Stimulated activated memory B cell treated with anti-CD40 and anti-IgM and Interleukin-4, amounts not matched to agents 10 μg/mL and 1 μg/mL and 100 μg/mL, for 72 hours (primary cell): ENCODE measurements at places on chromosomes 7 and 10.

- no peak for ATAC-seq
Observed at GRCh38 chr10:23055424-23056185, 39.8 kb upstream of the MSRB2 start.

DNA sequence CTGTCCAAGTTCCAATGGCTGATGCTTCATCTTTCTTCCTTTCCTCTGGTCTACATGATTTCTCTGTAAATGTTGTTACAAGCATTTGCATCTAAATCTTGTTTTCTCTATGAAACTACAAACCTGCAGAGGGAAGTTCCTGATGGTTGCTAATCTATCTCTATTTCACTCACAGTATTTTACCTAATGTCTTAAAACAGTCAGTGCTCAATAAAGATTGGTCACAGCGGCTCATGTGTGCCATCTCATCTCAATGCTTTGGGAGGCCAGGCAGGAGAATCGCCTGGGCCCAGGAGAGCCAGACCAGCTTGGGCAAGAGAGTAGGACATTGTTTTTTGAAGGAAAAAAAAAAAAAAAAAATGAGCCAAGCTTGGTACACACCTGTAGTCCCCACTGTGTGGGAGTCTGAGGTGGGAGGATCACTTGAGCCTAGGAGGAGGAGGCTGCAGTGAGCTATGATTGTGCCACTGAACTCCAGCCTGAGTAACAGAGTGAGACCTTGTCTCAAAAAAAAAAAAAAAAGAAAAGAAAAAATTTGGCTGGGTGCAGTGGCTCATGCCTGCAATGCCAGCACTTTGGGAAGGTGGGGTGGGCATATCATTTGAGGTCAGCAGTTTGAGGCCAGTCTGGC, 71.3 kb upstream of the ARMC3 start:
- ATAC-seq: no peak

DNA sequence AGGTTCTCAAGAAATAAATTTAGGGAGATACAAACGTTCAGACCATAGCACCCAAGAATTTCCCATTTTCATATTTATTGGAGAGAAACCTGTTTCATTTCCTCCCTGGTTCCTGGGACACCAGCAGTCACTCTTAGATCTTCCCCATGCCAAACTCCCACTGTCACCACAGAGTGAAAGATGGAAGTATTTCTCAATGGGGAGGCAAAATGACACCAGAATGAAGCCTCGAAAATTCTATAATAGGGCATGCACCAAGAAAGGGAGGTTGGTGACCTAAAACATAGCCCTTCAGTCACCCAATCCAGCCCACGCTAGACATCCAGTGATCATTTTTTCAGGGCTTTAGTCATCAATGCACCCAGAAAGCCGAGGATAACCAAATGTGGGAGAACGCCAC, 148.1 kb upstream of the PLXDC2 start:
- no peak for ATAC-seq

GRCh38 chr7:16026253-16027020, 340.0 kb upstream of the MEOX2 start:
- ATAC-seq: no peak
